GM04503 (cell line): ENCODE measurements at places on chromosomes 2 and 18.
A peak's percentile ranks its signal among the peaks of the same experiment; 100 is the strongest.

DNA sequence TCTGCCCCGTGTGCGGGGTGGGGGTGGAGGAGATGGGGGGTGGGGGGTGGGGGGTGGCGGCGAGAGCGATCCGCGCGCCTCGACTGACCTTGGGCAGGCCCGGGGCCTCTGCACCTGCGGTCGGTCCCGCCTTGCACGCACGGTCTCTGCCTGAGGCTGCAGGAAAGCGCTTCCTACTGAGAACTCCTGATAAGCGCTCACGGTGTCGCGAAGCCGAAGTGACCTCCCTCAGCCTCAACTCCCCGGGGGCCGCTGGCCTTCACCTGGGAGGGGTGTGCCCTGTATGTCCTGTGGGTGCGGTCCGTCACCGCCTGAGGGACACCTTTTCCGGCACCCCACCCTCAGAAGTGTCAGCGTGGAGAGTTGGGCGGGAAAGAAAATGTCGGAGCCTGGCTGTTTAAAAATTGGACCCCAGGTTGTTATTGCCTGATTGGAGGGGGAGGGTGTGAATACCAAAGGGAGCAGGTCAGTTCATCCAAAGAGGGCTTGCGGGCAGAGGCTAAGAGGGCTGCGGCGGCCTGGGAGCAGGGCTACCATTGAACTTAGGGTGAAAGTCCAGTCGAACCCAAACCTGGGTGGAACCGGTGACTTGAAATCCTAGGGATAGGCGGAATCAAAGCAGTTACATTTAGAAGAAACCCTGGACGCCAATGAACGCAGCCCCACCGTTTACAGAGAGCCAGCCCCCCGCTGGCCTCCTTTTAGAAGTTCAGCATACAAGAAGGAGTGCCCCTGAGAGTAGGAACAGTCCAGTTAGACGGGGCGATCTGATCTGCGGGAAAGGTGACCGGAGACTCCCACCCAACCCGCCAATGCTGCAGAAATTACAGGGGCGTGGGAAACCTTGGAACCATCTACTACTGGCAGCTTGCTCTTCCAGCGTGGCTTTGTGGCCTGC is 1.2 kb downstream of the MAL start:
- no peak for DNase-seq

GRCh38 chr18:10971717-10972116 is 177.7 kb downstream of the PIEZO2 start:
- DNase-seq, result no peak

DNA sequence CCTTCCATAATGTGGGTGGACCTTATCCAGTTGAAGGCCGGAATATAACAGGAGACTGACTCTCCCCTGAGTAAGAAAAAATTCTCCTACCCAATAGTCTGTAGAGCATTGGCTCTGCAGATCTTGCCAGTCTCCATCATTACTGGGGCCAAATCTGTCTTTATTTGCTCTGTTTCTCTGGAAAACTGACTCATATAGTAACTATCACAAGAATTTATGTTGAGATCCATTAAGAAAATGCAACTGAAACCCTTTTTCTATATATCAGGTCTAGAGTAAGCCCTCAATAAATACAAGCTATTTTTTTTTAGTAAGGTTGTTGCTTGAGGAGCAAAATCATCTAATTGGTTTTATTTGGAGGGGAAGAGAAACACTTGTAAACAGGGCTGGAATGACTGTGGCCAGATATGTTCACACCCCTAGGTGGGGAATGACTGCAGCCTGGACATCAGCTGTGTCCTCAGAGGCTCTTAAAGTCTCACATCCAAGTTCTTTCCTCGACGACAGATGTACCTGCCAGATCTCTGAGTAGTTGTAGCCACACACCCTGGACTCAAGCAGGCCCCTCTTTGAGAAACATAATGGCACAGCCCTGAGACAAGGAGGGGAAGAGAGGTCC is 339.7 kb downstream of the TNS1 start:
- no peak for DNase-seq

- no peak for DNase-seq
Measured at GRCh38 chr2:119711352-119711751, 32.4 kb downstream of the TMEM177 start.

- no peak for DNase-seq
Measured at GRCh38 chr2:127118467-127118866, 11.5 kb upstream of the BIN1 start.

- DNase-seq, result no peak
Measured at GRCh38 chr2:241316825-241317224, 1.1 kb downstream of the SEPTIN2 start.

DNA sequence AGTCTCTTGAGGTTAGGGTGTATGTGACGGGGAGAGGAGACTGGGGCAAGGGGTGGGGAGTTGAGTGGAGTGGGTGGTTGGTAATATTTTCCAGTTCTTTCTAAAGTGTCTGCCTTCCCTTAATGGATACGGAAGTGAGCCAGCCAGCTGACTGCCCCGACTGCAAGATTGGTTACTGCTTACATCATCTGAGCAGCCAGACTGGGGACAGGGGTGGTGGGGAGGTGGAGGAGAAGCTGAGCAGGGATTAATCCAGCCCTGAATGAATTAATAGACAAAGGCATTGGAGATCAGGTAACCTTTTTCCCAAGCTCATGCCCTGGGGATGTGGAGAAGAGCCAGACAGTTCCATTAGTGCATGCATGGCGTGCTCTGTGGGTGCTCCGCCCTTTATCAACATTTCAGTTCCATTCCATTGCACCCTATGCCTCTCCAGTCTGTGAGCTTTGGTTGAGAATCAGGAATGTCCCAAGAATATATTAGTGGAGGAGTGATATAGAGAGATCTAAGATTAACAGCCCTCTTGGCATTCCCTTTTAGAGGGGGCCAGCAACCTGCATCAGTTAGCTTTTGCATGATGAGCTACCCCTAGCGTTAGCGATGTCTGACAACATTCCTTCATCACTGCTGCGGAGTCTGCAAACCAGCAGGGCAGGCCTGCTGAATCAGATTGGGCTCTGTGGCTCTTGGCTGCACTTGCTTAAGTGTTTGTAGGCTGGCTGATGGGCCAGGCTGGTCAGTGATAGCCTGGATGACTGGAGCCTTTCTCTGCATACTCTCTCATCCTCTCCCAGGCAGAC is 67.4 kb downstream of the TNP1 start:
- DNase-seq, result peak; percentile 68

DNA sequence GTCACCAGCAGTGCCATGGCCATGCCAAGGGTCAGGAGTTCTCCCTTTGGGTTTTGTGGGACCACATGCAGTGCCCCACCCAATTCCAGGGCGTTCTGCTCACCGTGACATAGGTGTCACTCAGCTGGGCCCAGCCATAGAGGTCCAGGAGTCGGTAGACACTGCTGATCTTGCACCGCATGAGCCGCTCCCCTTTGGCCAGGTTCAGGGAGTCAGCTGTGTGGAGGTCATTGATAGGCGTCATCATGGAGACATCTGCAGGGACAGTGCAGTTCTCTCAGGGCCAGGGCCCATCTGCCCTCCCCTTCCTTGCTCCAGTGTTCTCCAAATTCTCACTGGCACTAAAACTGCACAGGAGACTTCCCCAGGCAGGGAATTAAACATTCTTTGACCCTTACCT is 71.9 kb downstream of the ADD2 start:
- no peak for DNase-seq

- DNase-seq, result no peak
Measured at GRCh38 chr2:63059793-63060471, 9.3 kb downstream of the OTX1 start.

GRCh38 chr18:48422947-48423378 is 13.8 kb upstream of the ZBTB7C start:
- DNase-seq, result no peak

DNA sequence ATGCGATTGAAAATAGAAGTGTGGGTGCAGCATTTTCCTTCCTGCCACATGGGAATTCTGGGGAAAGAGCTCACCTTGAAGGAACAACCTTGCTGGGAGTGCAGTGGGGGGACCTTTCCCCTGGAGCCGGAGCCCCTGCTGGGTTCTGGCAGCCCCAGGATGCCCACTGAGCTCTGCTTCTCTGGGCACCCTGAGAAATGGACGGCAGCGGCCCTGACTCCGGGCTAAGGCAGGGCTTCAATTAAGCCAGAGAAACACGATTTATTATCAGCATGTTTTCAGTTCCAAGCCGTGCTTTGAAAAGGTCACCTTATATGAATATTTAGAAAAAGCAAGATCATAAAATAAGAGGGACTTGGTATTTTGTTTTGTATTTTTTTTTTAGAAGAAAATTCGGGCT is 68.5 kb downstream of the KLHL29 start:
- no peak for DNase-seq

- DNase-seq, result no peak
Measured at GRCh38 chr2:30135541-30135940, 11.3 kb upstream of the YPEL5 start.
